ENCODE measurements at places on chromosomes 13 and 19.

- no peak for DNase-seq
Observed at GRCh38 chr13:50692396-50692915, 151.0 kb downstream of the DLEU7 start.

DNA sequence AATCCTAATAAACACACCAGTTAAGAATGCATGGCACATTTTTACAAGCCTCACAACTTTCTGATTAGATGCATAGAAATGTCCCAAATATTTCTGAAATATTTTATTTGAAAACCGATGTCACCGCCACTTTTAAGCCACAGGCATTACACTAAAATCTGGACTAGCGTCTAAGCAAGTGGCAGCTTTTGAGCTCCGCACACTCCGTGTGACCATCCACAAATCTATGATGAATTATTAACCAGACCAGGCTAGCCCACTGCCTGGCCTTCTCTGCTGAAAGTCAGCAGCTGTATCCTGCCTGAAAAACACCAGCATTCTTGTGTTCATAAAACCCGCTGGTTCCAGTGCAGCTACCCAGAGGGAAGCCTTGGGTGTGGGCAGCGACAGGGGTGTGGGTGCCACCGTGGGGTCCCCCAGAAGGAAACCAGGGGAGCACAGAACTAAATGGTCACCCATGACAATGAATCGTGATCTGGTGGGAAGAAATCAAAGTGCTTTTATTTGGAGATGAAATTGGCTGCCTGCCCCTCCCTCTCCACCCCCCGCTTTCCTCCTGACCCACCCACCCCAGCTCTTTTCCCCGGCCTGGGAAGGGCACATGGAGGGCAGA lies 13.8 kb downstream of the RASA3 start:
- DNase-seq: peak; percentile 53

DNA sequence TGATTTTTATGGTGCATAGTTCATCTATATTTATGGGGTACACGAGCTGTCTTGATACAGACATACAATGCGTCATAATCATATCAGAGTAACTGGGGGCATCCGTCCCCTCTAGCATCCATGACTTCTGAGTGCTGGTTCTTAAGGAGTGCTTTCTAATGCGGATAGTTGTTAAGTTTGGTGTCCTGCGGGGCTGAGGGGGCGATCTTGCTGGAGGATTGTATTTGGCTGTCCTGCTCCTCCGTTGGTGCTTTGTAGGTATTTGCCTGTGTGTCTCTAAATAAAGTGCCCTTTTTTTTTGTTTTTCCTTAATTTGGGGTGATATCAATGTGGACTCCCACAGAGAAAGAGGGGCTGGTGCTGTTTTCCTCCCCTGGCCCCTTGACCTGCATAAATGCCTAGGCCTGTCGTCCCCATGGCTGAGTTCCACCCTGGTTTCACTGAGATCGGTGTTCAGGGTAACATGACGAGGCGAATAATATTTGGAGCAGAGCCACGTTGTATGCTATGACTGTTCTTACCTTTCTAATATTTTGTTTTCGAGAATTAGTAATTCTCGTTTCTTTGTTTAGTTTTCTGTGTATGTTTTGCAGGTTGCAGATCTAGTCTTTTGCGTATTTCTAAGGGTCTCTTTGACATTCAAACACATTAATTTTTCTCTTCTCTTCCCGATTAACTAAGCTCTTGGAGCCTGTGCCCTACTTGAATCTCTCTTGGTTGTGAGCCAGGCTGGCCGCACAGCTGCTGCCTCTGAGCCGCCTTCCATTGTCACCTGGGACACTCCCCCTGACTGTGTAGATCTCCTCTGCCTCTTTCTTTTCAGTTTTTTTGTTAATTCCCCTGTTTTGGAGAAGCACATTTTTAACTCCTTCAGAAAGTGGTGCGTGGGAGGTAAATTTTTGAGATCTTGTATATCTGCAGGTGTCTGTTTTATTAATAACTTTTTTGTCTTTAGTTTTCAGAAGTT lies 100.3 kb downstream of the ARHGEF7 start:
- no peak for DNase-seq

DNA sequence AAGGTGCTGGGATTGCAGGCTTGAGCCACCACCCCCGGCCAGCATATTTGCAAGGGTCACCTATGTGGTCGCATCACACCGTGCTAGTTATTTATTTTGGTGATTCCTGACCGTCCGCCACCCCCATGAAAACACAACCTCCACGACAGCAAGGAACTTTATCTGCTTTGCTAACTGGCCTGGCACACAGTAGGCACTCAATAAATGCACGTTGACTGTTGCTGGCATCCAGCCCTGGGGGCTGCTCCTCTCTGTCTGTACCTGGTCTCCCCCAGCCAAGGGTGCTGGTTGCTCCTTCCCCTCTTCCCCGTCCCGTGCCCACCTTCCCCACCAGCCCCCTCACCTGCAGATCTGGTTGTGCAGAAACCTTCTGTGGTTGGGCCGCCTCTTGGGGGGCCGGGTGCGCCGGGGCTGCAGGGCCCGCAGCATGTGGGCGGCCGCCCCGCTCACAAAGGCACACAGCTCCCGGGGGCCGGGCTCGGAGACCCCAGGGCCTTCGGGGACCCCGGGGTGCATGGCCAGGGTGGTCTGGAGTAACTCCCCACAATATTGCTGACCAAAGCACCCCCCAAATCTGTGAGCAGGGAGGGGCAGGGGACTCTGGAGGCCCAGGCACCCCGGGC lies 401 bp downstream of the C19orf85 start:
- no peak for DNase-seq

- no peak for DNase-seq
Observed at GRCh38 chr19:42229301-42229854, 9.3 kb downstream of the ZNF526 start.

GRCh38 chr13:66102864-66103263 lies 1127.3 kb downstream of the PCDH9 start:
- peak; percentile 63 for DNase-seq

DNA sequence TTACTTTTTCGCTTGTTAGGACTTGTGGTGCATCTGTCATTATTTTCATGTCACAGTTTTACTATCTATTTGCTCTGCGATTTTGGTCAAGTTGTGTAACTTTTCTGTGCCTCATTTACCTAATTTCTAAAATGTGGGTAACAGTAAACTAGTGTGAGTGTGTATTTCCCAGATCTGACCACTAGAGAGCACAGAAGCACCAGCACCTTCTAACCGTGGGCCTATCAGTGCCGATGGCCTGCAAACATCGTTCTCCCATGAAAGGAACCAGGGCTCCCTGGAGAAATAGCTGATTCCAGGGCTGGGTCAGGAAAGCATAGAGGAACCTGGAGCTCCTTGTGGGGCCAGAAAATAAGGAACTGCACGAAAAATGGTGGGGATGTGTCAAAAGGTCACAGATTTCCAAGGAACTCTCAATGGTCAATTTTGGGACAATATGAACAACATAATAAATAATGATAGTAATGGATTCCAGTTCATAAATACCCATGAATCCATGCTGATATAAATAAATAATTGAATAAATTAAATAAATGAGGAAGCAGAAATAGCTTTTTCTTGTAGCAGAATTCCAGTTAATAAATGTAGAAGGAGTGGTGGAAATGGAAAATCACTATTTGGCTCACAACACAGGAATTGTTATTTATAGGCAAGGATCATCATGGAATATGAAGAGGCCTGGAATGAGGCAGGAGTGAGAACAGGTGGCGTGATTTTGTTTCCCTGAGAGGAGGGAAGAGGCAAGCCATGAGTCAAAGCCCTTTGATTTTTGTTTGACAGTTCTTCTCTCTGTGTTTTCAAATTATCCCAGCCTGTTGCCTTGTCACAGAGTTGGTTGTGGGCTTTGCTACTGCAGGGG lies 31.1 kb downstream of the CEACAM8 start:
- peak; percentile 25 for DNase-seq

DNA sequence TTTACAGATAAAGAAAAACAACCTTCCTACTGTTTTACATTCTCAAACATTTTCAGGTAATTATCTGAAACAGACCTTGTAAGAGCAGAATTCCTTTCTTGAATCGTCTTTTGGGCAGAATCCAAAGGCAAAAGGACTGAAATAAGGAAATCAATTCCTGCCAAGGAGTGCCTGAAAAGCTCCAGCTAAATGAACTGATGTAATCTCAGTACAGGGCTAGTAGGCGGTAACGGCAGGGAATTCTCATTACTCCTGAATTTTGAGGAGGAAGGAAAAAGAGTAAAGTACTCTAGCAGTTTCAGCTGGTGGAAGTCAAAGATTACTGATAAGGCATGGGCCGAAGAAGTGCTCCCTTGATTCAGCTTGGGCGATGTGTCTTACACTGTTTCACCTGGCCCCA lies 168.4 kb downstream of the PCDH9 start:
- DNase-seq: peak; percentile 40

DNA sequence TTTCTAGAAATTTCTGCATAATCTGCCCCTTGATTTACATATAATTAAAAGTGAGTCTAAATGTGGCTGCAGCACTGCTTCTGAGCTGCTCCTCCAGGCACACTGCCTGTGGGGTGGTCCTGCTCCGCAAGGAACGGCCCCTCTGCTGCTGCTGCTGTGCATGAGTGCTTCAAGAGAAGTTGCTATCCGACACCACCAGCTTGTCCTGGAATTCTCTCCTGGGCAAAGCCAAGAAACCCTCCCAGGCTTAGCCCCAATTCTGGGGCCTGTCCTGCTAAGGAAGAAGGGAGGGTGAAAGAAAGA lies 7.5 kb upstream of the PDCD5 start:
- DNase-seq: no peak

DNA sequence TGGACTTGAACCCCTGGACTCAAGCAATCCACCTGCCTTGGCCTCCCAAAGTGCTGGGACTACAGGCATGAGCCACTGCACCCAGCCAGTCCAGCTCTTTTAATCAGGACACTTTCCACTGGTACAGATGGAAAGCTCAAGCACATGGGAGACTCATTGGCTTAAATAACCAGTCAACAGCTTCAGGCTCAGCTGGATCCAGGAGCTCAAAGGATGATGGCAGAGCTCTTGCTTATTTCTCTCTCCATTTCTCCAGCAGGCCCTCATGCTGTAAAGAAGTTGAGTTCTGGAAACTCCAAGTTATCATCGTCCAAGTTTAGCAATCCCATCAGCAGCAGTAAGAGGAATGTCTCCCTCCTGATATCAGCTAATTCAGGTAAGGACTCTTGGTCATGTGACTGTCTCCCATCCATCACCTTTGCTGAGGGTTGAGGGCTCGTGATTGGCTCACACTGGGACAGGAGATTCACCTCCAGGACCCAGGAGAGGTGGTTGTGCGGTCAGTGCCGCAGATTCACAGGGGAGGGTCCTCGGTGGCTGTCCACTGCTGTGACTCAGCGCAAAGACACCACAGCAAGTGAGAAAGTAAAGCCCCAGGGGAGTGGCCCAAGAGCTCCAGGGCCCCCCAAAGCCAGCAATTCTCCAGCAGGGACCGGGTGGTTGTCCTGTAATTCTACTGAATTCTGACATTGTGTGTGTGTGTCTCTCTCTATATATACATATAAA lies 5.1 kb downstream of the CCL25 start:
- DNase-seq: no peak

DNA sequence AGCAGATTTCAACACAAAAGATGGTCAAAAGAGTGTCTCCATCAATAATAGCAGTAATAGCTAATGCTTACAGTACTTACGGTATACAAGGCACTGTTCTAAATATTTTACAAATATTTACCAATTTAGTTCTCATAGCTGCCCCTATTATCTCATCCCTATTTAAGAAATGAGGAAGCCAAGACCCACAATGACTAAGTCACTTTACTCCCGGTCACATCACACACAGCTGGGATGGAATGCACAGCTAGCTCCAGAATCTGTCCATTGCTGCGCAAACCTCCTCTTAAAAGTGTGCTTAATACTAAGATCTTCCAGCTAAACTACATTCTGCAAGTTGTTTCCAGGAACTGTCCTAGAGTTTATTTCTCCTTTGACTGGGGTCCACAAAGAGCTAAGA lies 63.4 kb downstream of the RAP2A start:
- no peak for DNase-seq

DNA sequence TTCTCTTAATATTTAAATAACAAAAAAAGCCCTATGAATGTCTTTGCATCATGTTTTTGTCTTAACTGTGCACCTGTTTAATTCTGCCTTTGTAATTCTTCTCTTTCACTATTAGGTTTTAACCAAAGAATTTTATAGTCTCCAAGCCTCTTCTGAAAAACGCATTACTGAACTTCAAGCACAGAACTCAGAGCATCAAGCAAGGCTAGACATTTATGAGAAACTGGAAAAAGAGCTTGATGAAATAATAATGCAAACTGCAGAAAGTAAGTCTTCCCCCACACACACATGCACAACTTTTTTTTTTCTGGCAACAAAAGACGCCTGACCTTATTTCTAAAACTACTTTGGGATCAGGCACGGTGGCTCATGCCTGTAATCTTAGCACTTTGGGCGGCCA lies 126.5 kb downstream of the PIBF1 start:
- no peak for DNase-seq

DNA sequence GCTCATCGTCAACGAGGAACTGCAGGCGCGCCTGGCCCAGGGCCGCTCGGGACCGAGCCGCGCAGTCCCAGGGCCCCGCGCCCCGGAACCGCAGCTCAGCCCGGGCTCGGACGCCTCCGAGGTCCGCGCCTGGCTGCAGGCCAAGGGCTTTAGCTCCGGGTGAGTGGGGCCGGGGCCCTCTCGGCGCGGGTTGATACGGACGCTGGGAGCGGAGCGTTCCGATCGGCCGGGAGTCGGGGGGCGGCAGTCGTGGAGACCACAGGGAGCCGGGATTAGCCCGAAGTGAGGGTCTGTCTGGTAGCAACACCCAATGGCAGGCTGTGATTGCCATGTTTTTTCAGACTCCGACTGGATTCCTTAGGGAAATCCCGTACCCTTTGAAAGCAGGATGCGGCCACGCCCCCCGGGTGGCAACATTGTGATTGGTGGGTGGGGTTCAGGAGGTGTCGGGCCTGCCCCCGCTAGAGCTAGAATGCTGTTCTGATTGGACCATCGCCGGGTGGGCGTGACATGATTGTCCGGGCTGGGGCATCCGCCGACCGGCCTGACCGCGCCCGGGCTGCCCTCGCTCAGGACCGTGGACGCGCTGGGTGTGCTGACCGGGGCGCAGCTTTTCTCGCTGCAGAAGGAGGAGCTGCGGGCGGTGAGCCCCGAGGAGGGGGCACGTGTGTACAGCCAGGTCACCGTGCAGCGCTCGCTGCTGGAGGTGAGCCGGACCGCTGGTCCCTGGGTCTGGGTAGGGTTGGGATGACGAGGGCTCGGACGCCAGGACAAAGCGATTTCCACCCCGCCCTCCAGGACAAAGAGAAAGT lies 11.3 kb downstream of the EPS8L1 start:
- DNase-seq: peak; percentile 89

GRCh38 chr13:45718063-45718462 lies 15.9 kb downstream of the CBY2 start:
- DNase-seq: peak; percentile 19

GRCh38 chr13:25908366-25908765 lies 143.4 kb downstream of the SHISA2 start:
- no peak for DNase-seq

GRCh38 chr13:20799726-20800416 lies 26.1 kb upstream of the EEF1AKMT1 start:
- DNase-seq: peak; percentile 20

GRCh38 chr13:41058295-41059070 lies 2.8 kb upstream of the WBP4 start:
- no peak for DNase-seq
